ENCODE measurements at places on chromosomes 1 and 21.

GRCh38 chr1:246629976-246630375 is 63.7 kb downstream of the CNST start:
- no peak for DNase-seq

GRCh38 chr1:22567197-22567596 is 3.9 kb downstream of the EPHA8 start:
- DNase-seq: no peak

- no peak for DNase-seq
Measured at GRCh38 chr1:229900220-229900619, 166.8 kb upstream of the GALNT2 start.

- DNase-seq: peak; percentile 54
Measured at GRCh38 chr1:38858833-38859560, 575 bp downstream of the RRAGC start.

- no peak for DNase-seq
Measured at GRCh38 chr1:180778782-180779398, 133.8 kb upstream of the KIAA1614 start.

- DNase-seq: no peak
Measured at GRCh38 chr1:22056043-22056442, 3.5 kb downstream of the CDC42 start.

DNA sequence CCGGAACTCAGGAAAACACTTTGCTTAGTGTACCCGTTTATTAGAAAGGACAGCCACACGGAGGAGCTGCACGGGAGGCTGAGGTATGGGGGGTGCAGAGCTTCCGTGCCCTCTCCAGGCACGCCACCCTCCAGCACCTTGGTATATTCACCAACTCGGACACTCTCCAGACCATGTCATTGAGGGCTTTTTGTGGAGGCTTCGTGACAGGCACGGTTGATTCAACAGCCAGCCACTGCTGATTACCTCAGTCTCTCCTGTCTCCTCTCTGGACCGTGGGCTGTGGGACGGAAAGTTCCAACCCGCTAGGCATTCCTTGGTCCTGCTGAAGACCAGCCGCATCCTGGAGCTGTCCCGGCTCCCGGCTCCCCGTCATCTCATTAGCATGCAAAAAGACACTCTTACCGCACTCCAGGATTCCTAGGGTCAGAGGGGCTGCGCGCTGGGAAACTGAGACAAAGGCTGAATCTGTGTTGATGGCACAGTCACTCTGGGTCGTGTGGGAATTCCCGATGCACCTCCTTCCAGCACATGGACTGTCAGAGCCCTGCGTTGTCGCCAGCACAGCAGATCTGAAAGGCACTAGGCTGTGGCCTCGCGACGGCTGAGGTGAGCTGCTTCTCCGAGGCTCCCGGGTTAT is 65.6 kb downstream of the PRKCZ start:
- no peak for DNase-seq

GRCh38 chr1:228211531-228212414 is 3.9 kb downstream of the OBSCN start:
- no peak for DNase-seq

GRCh38 chr1:63951059-63951946 is 177.5 kb downstream of the ROR1 start:
- no peak for DNase-seq

Measured in stimulated activated CD4-positive, alpha-beta T cell treated with anti-CD3 and anti-CD28 coated beads, Interleukin-4, amount 100 ng/mL, for 1 hour (primary cell).